Stimulated activated CD8-positive, alpha-beta memory T cell treated with anti-CD3 and anti-CD28 coated beads, Interleukin-4, amount 100 ng/mL, for 1 hour (primary cell): ENCODE measurements at places on chromosomes 11 and 22.

DNA sequence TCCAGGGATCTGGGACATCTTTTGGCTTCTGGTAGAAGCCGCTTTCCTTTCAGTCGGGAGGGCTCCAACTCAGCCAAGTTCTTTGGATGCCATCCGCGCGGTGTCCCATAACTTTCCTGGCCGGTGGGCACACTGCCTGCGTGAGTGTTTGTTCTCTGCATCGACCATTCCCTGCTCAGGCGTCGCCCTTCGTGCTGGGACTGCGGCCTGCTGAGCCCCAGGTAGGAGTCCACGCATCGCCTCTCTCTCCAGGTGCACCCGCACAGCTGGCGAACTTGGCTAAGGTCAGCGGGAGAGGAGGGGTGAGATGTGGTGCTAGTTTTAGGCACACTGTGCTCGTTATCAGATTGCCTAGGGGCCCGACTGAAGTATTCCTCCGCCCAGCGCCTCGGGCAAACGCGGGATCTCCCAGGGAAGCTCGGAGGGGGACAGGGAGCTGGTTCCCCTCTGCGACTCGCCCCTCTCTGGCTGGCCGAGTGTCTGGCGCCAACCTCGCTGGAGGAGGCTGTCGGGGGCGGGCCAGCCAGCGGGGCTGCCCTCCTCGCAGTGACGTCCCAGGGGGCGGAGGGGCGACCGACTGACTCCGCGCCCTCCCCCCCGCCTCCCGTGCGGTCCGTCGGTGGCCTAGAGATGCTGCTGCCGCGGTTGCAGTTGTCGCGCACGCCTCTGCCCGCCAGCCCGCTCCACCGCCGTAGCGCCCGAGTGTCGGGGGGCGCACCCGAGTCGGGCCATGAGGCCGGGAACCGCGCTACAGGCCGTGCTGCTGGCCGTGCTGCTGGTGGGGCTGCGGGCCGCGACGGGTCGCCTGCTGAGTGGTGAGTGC is at the start of gene LAYN:
TSS of gene LAYN (plus strand) at position 607 of the 823 bp plus-strand sequence. CDS start at position 731, 124 bp downstream.
- DNase-seq: peak; percentile 9

- no peak for DNase-seq
Observed at GRCh38 chr11:81700076-81700475, 1033.6 kb downstream of the FAM181B start.

DNA sequence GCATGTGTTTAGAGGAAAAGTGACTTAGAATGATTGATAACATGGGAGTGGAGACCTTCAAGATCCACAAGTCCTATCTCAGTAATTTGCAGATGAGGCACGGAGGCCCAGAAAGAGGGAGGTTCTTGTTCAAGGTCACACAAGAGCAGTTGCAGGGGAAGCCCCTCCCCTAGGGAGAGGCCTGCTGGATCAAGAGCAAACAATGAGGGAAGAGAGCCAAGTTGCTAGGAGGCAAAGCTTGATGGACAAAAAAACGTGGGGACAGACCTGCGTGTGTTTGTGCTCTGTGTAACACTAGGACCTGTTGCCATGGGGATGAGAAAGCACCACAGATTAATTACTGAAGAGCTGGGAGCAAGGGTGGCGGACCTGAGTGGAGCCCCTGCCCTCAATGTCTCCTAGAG is 6.4 kb upstream of the MFRP start:
- DNase-seq: no peak

GRCh38 chr11:104876861-104877431 is 21.3 kb downstream of the CASP12 start:
- DNase-seq: no peak

DNA sequence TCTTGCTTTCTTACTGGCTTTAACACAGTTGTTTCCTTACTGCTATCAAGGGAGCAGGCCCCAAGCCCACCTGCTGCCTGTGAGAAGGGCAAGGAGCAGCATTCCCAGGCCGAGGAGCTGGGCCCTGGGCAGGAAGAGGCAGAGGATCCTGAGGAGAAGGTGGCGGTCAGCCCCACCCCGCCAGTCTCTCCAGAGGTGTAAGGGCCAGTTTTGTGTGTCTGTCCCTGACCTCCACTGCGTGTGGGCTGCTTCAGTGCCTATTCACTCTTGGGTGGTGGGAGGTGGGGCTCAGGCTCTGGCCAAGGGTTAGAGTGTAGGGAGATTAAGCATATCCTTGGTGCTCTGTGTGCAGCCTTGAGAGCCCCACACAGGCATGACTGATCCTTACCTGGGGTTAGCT is 55.1 kb downstream of the CEP164 start:
- no peak for DNase-seq

DNA sequence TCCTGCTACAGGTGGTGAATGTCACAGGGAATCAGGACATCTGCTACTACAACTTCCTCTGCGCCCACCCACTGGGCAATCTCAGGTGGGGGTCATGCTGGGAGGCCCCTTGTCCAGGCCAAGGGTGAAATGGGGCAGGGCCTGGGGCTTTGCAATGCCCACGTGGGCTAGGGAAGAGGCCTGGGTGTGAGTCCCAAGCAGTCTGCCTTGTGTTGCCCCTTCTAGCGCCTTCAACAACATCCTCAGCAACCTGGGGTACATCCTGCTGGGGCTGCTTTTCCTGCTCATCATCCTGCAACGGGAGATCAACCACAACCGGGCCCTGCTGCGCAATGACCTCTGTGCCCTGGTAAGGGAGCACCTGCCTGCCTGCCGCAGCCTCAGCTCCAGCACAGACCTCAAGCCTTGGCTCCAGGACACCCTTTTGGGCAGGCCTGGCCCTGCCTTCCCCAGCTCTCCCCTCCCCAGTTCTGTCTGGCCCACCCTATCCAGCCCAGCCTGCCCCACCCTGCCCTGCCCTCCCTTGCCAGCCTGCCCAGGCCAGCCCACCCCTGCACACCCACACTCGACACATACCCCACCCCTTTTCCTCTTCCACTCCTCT is 9.1 kb upstream of the TAGLN start:
- no peak for DNase-seq

DNA sequence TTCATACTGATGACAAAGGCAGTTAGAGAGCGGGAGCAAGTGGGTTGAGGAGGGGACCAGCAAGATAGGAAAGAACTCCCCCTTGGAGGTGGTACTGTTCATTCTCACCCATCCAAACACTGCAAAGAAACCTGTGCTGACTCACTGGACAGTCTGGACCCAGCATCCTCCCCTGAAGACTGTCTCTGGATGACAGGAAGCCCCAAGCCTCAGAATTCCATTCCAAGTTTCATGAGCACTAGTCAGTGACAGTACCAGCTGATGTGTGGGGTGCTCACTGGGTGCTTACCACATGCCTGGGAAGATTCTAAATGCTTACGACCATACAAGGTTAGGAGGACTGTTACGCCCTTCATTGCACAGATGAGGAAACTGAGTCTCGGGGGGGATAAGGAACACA is 160.9 kb downstream of the IGLL1 start:
- DNase-seq: no peak

DNA sequence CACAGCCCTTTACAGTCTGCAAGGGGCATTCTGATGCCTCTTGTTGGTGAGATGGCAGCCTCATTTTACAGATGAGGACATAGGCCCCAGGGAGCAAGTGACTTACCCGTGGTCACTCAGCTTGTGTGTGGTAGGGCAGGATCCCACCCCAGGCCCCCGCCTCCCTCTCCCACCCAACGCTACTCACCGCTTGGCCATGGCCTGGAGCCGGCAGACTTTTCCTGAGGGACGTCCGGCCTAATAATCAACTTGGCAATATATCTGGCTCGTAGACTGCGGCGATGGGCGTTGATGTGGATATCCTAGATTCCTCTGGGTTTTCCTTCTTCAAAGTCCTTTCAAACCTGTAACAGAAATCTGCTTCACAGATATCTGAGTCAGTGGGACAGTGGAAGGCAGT is 57.1 kb downstream of the ARHGAP8 start:
- no peak for DNase-seq

- DNase-seq: no peak
Observed at GRCh38 chr22:46575911-46576555, 38.6 kb upstream of the CELSR1 start.

- DNase-seq: no peak
Observed at GRCh38 chr11:9664276-9665171, 647 bp downstream of the SWAP70 start.

DNA sequence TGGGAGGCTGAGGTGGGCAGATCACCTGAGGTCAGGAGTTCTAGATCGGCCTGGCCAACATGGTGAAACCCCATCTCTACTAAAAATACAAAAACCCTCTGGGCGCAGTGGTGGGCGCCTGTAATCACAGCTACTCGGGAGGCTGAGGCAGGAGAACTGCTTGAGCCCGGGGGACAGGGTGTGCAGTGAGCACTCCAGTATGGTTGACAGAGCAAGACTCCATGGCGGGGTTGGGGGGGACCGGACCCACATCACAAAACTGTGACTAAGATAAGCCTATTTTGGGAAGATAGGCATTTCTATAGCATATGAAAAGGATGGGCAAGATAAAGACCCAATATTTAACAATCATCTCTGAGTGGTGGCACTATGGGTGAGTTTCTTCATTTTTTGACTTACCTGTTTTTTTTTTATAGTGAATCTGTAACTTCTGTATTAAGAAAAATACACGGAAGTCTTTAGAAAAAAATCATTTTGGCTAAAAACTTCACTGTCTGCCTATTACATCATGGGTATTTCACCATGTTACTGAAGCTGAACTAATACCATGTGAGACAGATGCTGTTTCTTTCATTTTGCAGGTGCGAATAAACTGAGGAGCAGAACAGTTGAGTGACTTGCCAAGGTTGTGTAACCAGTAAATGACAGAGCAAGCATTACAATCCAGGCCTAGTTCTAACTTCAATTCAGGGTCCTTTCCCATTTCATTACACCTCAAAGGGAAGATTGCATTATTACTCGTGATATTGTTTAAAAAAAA is 2.5 kb downstream of the CELF1 start:
- DNase-seq: no peak

GRCh38 chr22:38725900-38726655 is 20.3 kb downstream of the GTPBP1 start:
- DNase-seq: no peak

DNA sequence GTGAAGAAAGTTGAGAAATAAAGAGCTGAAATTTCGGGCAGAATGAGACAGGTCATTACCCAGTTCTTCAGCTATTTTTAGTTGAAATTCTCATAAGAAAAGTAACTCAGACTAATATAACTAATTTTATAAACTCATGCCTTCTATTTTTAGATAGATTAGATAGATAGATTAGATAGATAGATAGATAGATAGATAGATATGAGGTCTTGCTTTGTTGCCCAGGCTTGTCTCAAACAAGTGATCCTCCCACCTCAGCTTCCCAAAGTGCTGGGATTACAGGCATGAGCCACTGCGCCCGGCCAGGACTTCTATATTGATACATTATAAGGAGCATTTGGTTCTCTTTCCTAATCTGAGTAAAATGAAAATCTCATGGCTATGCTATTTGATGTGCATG is 26.9 kb upstream of the OR8G1 start:
- no peak for DNase-seq

- no peak for DNase-seq
Observed at GRCh38 chr22:21015466-21016006, 571 bp downstream of the P2RX6 start.

- DNase-seq: no peak
Observed at GRCh38 chr11:15057329-15057728, 16.1 kb upstream of the CALCB start.

- DNase-seq: no peak
Observed at GRCh38 chr11:86954269-86955110, 705 bp downstream of the FZD4 start.

GRCh38 chr22:17013396-17014100 is 5.5 kb upstream of the GAB4 start:
- DNase-seq: no peak

GRCh38 chr11:76799066-76799804 is 16.1 kb downstream of the TSKU start:
- DNase-seq: peak; percentile 51

DNA sequence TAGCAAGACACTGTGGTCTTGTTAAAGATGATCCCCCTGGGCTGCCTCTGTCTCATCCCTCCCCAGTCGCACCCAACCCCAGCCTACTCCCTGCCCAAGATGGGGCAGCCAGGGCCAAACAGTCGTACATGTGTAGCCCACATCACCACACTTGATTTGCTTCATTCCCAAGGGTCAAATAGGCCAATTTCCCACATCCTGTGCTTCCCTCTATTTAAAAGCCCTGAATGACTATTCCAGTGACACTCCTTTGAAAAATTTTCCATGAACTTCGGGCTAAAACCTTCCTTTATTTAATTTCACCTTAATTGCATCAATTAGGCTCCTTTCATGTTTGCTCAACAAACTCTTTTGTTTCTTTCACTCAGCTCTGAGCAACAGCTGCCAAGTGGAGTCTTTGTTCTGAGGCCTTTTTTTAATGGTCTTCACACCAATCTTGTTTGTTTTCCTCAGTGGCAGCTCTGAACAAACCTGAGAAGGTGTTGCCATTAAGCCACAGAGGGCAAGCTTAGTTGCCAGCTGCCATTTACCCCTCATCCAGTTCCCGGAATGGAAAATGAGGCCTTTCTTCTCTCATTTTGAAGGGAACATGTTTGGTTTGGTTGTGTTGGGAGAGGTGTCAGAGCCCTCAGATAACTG is 126.9 kb downstream of the APIP start:
- DNase-seq: no peak

DNA sequence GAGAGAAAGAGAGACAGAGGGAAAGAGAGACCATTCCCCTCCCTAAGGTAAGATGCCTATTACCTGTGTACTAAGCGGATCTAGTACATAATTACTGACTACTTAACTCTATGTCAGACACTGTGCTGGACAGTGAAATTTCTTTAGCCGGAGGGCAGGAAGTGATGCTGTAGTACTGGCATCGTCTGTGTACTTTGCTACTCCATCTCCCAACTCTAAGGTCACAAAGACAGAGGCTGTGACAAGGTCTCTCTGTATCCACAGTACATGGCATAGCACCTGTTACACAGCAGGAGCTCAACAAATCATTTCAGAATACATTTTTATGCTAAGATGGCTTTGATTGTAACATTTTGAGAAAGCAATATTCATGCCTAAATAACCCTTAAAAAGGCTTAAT is 9.0 kb downstream of the BLID start:
- DNase-seq: no peak

GRCh38 chr22:36287881-36288515 is 35.1 kb downstream of the APOL1 start:
- no peak for DNase-seq

DNA sequence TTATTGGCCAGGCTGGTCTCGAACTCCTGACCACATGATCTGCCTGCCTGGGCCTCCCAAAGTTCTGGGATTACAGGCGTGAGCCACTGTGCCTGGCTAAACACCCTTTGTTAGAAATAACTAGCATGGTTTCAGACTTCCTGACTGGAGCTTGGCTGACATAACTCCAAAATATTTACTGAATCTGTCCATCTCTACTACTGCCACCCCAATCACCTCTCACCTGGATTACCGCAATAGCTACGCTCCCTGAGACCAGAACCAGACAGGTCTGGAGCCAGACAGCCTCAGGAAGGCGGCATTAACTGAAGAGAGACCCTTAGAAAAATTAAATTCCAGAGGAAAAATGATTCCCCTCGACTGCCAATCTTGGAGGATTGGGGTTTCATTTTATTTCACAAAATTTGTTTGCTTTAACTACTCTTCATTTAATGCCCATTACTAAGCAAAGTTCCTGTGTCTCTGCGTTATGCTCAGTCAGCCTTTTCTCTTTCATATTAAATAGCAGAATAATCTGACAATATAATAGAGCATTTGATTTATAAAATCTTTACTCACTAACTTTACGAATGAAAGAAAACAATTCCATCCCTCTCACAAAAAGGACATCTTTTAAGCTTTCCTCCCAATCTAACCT is 13.1 kb downstream of the TMEM25 start:
- no peak for DNase-seq
